B cell (primary cell): ENCODE measurements at places on chromosomes 1 and 21. TPM values are rescaled to one million over a fixed set of nuclear protein-coding genes. Genes with fewer than 3 reads are reported as not detected.

DNA sequence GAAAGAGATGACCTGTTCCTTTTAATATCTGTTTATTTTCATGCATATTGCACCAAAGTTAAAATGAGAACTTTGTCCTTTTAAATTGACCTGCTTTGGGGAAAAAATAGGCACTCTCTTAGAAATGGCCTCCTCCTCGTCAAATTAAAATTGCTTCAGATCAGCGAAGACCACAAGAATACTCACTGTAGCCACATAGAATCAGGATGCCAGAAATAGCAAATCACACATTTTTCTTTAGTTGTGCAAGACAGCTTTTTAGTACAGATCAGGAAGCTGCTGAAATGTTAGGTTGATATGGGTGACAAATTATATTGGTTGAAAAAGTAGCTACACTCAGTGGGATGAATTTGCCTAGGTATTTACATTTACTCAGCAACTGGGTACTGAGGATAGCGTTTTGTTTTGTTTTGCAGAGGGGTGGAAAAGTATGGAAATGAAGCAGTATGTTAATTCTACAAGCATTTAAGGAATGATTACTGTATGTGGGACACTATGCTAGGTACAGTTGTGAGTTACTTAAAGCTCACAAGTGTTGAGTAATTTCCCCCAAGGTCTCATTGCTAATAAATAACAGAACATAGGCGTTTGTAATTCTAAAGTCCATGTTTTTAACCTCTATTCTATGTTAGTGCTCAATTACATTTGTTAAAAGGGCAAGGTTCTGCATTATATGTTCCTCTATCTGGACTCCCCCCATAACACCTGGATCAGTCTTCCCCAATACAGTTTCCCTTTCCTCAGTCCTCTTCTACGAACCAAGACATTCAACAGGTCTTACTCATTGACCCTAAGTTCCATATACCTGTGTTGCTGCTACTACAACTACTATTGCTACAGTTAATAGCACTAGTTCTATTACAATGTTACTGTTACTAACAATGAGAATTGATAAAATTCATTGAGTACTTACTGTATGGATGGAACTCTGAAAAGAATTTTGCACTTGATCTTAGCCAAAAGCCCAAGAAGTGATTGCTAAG lies 99.4 kb upstream of the S1PR1 start:
- no peaks in the 10 kb centered on the region for H3K36me3 ChIP-seq
- peaks cover 36% of the 10 kb centered on the region for H3K4me1 ChIP-seq
- H3K27ac ChIP-seq, result peak overlapping the region; percentile 32
- no peak overlapping the region for H3K4me3 ChIP-seq
- no peak for DNase-seq

DNA sequence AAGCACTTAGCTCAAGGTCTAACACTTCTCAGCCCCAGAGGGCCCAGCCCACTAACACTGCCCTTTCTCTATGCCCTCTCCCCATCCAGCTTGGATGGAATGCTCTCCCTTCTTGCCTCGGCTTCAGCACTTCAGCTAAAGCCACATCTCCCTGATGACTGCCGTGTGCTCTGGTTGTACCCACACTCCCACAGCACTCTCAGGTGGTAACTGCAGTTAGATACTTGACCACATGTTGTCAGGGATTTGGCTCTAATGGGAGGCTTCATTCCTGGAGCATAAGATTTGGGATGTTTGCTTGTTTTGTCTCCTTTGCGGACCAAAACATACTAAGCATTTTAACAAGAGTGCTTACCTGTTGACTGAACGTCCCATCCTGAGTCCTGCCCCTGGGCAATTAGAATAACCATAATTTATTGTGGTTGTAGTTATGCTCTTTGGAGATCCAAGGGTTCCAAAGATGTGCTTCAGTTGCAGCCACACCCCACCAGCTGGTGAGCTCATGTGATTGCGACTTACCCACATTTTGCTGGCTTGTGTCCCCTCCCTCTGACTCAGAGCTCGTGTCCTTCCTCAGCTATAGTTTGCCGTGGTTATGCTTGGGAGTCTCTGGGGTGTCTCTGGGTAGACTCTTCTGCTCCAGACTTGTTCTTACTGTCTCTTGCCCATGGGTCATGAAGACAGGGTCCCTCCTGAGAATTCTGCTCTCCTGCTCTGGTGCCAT lies 7.7 kb upstream of the SLC26A9 start:
- no peak overlapping the region for H3K27ac ChIP-seq
- no peaks in the 10 kb centered on the region for H3K36me3 ChIP-seq
- no peak overlapping the region for H3K4me3 ChIP-seq
- no peaks in the 10 kb centered on the region for H3K27me3 ChIP-seq

DNA sequence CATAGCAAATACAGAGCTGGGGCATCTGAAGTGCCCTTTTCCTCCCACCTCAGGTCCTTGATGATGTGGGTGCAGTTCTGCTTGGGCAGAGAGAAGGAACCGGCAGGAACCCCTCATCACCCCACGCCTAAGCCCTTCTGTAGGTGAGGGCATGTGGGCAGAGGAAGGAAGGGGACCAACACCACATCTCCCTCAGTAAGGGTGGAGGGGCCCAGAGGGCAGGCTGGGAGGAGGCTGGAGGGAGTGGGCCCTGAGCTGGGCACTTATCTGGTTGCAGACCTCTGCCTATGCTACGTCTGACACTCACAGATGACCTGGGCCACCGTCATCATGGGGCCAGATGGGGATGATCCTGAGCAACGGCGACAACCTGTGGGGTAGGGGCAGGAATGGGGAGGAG lies 11.0 kb downstream of the ZNF687 start:
- H3K4me1 ChIP-seq, result no peaks in the 10 kb centered on the region
- peak overlapping the region; percentile 66 for H3K27ac ChIP-seq
- DNase-seq, result no peak
- H3K36me3 ChIP-seq, result peaks cover under 1% of the 10 kb centered on the region

- H3K27me3 ChIP-seq, result no peaks in the 10 kb centered on the region
- H3K4me3 ChIP-seq, result no peak overlapping the region
- H3K27ac ChIP-seq, result no peak overlapping the region
- peaks cover 16% of the 10 kb centered on the region for H3K4me1 ChIP-seq
- no peak for DNase-seq
- peaks cover 9% of the 10 kb centered on the region for H3K36me3 ChIP-seq
Measured at GRCh38 chr1:225921734-225922709, 2.0 kb downstream of the PYCR2 start.

GRCh38 chr1:18531503-18531845 lies 50.7 kb downstream of the KLHDC7A start:
- no peaks in the 10 kb centered on the region for H3K27me3 ChIP-seq
- no peaks in the 10 kb centered on the region for H3K4me1 ChIP-seq
- no peaks in the 10 kb centered on the region for H3K36me3 ChIP-seq
- no peak for DNase-seq
- H3K4me3 ChIP-seq, result no peak overlapping the region
- no peak overlapping the region for H3K27ac ChIP-seq

GRCh38 chr1:200468264-200469001 lies 58.6 kb upstream of the ZNF281 start:
- no peak overlapping the region for H3K4me3 ChIP-seq
- H3K36me3 ChIP-seq, result no peaks in the 10 kb centered on the region
- no peak for DNase-seq
- H3K27me3 ChIP-seq, result no peaks in the 10 kb centered on the region
- H3K27ac ChIP-seq, result no peak overlapping the region
- no peaks in the 10 kb centered on the region for H3K4me1 ChIP-seq

GRCh38 chr21:42414553-42414927 lies 10.8 kb downstream of the UBASH3A start:
- no peak for DNase-seq
- peaks cover 3% of the 10 kb centered on the region for H3K27me3 ChIP-seq
- no peaks in the 10 kb centered on the region for H3K36me3 ChIP-seq
- H3K4me1 ChIP-seq, result peaks cover 16% of the 10 kb centered on the region
- no peak overlapping the region for H3K27ac ChIP-seq

Gene NUP210L
- 0.15 and 0.20 TPM in 2 replicates for total RNA-seq
